Neural crest cell (in vitro differentiated cells): ENCODE measurements at places on chromosomes 2 and 18.

DNA sequence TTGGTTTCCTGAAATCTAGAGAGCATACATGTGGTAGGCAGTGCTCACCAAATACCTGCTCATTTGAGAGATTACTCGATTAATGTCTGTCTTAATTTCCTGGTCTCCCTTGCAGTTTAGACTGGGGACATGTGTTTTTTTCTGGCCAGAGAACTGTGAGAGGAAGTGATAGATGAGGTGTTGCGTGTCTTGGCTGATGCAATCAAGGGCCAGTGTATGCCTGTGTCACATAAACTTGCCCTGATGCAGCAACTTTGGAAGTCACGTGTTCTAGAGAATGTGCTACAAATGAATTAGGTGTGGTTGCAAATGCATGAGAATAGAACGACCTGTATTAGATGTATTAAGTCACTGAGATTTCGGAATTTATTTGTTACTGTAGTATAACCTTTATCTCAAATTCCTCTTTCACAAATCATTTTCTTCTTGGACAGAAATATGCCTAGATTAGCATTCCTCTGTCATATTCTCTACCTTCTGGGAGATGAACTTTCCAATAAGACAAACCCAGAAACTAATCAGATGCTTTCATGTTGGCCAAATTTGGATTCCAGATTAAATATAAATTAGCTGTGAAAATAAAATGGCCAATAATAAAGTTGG is 9.9 kb upstream of the IL1A start:
- DNase-seq, result no peak

- no peak for DNase-seq
Measured at GRCh38 chr2:113211226-113212105, 37.7 kb downstream of the PSD4 start.

DNA sequence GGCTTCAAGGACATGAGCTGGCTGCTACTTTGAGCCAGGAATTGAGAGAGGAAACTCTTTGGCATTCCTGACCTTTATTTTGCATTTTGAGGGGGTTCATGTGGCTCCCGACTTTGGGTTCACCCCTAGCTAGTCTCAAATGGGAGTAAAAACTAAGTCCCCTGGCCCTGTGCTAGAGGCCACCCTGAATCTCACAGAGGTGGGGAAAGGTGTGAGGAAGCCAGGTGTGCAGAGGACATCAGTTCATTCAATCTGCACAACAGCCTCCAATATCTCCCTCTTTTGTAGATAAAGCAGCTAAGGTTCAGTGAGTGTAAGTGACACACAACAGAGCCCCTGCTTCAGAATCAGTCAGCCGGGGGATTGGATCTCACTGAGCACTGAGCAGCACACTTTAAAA is 325.7 kb downstream of the DCDC2C start:
- DNase-seq, result no peak

GRCh38 chr2:152042636-152043615 is 55.9 kb downstream of the CACNB4 start:
- no peak for DNase-seq

GRCh38 chr2:188076149-188077056 is 215.3 kb upstream of the GULP1 start:
- no peak for DNase-seq

DNA sequence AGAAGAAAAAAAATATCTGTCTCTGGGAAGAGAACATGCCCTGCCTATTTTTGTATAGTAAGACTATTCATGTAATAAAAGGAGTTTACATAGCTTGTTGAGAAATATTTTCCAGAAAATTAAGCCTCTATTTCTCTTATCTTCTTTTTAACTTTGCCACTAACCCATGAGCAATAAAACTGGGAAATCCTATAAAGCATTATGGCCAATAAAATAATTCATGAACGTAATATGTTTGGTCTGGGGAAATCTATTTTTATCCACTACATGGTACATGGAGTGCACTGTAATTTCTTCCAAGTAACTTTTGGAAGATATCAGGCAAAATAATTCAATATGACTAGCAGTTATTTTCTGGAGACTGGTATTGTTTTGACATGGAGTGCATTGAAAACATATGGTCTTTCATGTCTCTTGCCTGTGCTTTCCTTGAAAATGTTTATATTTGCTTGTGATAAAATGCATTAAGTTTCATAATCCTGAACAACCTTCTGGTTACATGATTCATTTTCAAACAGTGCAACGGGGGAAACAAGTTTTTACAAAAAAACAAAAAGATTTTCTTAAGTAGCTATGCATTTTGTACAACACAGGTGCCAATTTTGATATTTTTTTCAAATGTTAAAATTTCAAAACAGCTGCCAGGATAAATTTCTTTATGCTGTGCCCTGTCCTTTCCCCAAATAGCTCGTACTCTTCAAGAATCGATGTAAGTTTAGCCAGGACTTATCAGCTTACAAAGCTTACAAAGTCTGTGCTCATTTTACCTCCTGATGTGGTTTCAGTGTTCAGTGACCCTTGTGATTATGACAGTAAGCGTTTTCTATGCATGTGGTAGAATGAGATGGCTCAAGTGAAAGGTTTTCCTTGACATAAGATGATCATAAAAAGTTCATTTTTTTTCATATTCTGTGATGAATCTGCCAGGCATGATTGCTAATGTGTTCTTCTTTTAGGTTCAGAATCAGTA is 194.5 kb downstream of the UBE2E3 start:
- DNase-seq, result no peak

- no peak for DNase-seq
Measured at GRCh38 chr2:10588931-10589330, 100.8 kb downstream of the NOL10 start.

DNA sequence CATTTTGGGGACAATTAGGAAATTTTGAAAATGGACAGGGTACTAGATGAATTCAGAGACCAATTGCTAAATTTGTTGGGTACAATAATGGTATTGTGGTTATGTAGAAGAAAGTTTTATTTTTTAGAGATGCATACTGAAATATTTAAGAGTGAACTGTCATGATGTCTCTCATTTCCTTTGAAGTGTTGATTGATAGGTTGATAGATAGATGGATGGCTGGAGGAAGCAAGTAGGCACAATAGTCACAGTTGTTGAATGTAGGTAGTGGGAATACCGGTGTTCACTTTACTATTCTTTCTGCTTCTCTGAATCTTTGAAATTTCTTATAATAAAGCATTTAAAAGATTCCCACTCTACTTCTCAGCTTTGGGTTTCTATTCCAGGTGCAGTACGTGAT is 151.7 kb upstream of the FOSL2 start:
- DNase-seq, result no peak

- DNase-seq, result no peak
Measured at GRCh38 chr2:44098050-44098449, 70.6 kb upstream of the PPM1B start.

- no peak for DNase-seq
Measured at GRCh38 chr2:223949241-223949840, 4.2 kb upstream of the WDFY1 start.

- no peak for DNase-seq
Measured at GRCh38 chr2:101416609-101417008, 29.3 kb upstream of the CREG2 start.

- DNase-seq, result no peak
Measured at GRCh38 chr18:7926526-7926925, 359.4 kb downstream of the PTPRM start.

DNA sequence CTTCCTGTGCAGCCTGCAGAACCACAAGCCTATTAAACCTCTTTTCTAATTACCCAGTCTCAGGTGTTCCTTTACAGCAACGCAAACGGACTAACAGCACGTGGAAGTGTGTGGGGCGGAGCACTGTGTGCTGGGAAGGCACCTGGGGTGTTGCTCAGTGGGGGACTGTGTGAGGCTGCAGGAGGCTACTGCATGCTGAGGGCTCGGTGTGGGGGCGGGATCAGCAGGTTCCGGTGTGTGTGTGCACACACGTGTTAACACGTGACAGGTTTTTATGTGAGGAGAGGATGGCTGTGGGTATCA is 58.9 kb downstream of the ANKMY1 start:
- DNase-seq, result no peak

GRCh38 chr2:238438856-238439849 is 12.4 kb downstream of the ASB1 start:
- DNase-seq, result no peak

- DNase-seq, result no peak
Measured at GRCh38 chr2:25112113-25112512, 56.3 kb downstream of the POMC start.

DNA sequence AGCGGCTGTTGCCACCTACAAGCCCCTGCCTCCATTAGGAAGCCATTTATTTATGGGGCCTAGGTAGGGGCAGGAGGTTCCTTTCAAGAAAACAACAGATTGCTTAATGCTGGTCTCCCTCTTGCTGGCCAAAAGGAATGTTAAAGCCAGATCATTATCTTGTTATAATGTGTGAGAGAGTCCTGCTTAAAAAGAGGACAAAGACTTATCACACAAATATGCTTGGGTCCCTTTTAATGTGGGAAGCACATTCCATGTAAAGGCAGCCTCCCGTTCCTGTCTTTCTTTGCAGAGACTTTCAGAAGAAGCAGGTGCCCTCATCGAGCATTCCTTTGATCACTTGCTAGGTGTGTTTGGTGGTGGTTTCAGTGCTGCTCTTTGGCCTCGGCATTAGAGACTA is 76.4 kb downstream of the AGAP1 start:
- DNase-seq, result no peak

- DNase-seq, result no peak
Measured at GRCh38 chr2:118569876-118570535, 277.4 kb downstream of the EN1 start.

DNA sequence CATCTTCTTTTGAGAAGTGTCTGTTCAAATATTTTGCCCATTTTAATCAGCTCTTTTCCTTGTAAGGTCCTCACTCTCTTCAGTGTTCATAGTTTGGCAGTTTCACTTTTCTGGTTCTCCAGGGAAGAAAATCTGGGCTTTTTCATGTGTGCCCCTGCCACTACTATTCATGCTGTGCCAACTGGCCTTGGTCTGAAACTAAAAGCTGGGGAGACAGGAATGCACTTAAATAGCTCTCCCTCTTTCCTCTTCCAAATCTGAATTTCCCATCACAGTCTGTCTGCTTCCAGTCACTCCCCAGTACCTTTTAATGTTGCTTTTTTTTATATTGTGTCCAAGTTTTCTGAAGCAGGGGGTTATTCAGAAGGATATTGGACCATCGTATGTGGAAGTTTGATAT is 574.3 kb upstream of the POU3F3 start:
- DNase-seq, result no peak
